ENCODE measurements at places on chromosomes 13 and 19.
A peak's percentile ranks its signal among the peaks of the same experiment; 100 is the strongest.

DNA sequence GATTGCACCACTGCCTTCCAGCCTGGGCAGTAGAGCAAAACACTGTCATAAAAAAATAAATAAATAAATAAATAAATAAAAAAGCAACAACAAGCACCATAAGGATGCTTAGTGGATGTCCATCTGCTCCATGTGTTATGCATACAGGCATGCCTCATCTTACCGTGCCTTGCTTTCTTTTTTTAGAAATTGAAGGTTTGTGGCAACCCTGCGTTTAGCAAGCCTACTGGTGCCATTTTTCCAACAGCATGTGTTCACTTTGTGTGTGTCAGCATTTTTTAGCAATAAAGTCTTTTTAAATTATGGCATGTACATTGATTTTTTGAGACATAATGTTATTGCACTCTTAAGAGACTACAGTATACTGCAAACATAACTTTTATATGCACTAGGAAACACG lies 68.3 kb downstream of the PEPD start:
- DNase-seq, result no peak

DNA sequence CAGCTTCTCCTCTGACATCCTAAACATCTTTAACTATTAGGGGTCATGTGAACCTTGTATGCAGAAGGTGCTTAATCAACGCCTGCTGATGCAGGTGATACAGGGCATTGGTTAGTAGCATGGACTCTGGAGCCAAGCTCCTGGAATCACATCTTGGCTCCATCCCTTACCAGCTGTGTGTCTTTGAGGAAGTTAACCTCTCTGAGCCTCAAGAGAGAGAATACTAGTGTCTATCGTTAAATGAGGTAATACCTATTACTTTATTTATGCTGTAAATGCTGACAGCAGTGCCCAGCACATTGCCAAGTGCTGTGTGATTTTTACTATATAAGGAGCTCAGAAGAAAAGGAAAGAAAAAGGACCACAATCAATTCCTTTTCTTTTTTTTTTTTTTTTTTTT lies 11.2 kb upstream of the SELENOW start:
- no peak for DNase-seq

GRCh38 chr19:33221638-33222037 lies 4.0 kb downstream of the SLC7A10 start:
- no peak for DNase-seq

- no peak for DNase-seq
Observed at GRCh38 chr13:98393873-98394272, 183.0 kb downstream of the STK24 start.

- DNase-seq, result peak; percentile 80
Observed at GRCh38 chr13:31749929-31750328, 10.6 kb downstream of the RXFP2 start.

DNA sequence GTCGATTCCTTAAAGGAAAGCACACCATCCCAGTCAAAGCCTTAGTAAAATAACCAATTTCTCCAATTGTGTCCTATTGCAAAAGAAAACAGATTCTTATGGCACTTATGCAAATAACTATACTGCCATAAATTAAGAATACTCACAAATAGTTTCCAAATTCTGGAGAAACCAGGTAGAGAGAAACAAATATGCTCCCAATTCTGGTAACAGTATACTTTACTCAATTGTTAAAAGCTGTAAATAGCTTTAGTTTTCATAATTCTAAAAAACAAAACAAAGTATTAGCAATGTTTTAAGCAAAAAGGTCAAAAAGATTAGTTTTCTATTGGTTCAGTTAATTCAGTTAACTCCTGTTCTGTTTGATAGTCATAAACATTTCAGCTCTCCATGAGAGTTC lies 18.2 kb upstream of the UBAC2 start:
- DNase-seq, result no peak

- DNase-seq, result no peak
Observed at GRCh38 chr19:5302396-5302795, 38.2 kb downstream of the PTPRS start.

DNA sequence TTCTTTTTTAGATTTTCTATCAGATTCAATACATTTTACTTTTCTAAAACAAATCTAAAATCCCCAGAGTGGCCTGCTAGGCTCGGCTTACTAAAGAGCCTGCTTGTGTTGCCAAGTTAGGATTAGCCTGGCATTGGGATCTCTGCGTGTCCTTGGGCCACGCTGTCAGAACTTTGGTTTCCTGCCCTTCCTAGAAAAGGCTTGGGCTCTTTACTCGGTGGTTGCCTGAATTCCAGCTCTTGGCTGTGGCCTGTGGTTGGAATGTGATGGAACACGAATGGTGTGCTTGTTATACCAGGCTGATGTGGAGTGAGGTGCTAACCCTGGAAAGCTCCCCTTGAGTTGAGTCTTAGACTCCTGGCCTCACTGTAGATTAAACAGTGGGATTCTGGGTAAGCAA lies 8.5 kb downstream of the SPATA13 start:
- DNase-seq, result no peak

GRCh38 chr19:29815231-29815630 lies 3.4 kb downstream of the CCNE1 start:
- DNase-seq, result no peak

GRCh38 chr13:108948251-108948671 lies 318.9 kb downstream of the MYO16 start:
- no peak for DNase-seq

DNA sequence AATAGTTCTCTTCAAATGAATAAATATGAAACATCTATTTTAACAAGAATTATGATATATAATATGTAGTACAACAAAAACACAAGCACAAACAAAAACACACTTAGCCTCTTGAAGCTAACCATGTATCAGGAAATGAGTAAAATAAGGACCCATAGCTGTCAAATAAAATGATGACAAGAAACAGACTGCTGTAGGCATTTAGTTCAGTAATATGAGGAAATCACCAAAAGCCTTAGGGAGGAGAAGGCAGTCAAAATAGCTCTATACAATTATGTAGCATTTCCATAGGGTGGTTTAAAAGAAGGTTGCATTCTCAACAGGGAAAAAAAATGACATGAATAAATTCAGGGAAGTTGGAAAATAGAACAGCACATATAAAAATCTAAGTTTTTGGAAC lies 163.4 kb downstream of the PCDH20 start:
- DNase-seq, result no peak

- peak; percentile 74 for DNase-seq
Observed at GRCh38 chr19:9597027-9597426, 12.7 kb upstream of the ZNF121 start.

DNA sequence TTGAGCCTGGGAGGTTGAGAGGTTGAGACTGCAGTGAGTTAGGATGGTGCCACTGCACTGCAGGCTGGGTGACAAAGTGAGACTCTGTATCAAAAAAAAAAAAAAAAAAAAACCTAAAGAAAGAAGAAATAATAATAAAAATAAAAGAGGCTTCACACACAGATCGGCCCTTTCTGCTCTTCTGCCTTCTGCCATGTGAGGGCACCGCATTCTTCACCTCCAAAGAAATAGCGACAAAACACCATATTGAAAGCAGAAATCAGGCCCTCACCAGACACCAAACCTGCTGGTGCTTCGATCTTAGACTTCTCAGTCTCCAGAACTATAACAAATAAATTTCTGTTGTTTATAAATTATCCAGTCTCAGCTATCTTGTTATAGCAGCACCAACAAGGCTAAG lies 3.0 kb downstream of the ZNF649 start:
- no peak for DNase-seq

GRCh38 chr13:59865398-59865797 lies 298.3 kb downstream of the DIAPH3 start:
- DNase-seq, result no peak

- no peak for DNase-seq
Observed at GRCh38 chr19:30673336-30673735, 301.2 kb downstream of the ZNF536 start.

DNA sequence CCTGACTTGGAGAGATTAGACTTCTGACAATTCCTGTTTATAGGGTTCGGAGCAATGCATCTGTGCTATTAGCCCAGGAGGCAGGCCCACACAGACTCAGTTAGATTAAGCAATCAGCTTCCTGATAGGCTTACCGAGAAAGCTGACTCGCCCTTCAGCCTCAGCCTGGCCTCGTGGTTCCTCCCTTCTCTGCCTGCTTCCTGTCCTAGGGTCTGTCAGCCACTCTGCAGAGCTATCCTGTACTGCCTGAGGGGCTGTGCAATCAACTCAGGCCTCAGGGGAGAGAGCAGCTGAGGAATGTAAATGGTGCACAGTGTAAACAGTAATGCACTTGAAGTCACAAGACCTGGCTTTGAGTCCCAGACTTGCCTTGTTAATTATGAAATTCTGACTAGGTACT lies 30.7 kb downstream of the HTR2A start:
- DNase-seq, result no peak

GRCh38 chr13:53683608-53684007 lies 655.0 kb downstream of the OLFM4 start:
- no peak for DNase-seq
